GM13976 (cell line): ENCODE measurements at places on chromosomes 6 and 20.
A peak's percentile ranks its signal among the peaks of the same experiment; 100 is the strongest.

- no peak for DNase-seq
Observed at GRCh38 chr20:56417911-56418310, 5.9 kb downstream of the CASS4 start.

DNA sequence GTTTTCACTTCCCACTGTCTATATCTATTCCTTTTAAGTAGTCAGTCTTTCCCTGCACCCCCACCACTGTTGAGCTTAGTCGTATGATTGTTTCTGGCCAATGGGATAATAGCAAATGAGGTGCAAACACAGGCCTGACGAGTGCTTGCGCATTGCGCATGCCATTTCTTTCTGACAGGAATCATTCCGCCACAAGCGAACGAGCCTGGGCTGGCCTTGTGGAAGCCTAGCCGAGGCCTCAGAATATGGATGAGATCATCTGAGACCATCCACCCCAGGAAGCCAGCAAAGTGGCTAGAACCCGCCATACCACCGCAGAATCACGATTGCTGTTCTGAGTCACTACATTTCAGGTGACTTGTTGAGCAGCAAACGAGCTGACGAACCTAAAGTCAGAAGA, 52.2 kb upstream of the PRL start:
- no peak for DNase-seq

DNA sequence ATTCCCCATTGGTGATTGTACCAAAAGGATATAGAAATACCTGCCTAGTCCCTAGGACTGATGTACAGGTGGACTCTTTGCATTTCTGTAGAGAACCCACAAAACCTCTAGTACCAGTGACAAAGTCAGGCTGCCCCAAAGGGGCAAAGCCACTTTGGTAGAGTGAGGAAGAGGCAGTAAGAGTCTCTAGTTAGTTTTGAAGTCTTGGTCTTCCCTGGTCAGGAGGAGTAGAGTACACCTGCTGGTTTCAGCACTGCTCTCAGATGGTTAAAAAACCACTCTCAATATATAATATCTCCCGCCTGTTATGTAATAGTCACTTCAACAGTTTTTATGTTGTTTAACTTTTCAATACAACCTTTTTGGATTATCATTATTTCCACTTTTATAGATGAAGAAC, 344.9 kb downstream of the CDKAL1 start:
- no peak for DNase-seq

DNA sequence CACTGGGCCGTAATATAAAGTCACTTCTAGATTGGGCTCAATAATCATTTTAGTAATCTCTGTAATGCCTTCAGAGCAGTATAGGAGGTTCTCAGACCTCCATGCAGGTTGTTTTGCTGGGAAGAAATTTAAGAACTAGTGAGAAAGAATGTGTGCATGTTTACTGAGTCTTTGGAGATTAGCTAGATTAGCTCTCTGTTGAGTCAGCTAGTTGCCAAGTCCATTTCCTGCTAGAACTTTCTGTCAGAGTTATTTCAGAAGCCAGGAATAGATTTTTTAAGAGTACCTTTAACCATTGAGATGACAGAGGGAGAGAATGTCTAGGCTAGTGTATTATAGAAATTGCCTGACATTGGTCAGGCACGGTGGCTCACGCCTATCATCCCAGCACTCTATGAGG, 33.3 kb downstream of the ORC3 start:
- no peak for DNase-seq

GRCh38 chr6:89371849-89372505, 19.5 kb upstream of the UBE2J1 start:
- peak; percentile 60 for DNase-seq

DNA sequence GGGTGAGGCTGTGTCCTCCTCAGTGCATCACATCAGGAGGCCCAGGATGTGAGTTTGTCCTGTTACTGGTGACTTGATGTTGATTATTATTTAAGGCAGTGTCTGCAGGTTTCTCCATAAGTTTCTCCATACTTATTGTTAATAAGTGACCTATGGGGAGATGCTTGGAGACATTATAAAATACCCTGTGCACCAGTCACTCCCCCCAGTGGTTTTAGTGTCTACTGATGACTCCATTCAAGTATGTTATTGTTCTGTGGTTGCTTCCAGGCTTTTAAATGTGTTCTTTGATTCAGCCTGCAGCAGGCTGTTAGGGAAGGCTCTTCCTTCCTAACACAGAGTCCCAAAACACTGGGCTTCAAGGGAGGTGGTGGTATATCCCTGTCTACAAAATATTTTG, 14.6 kb upstream of the CST3 start:
- DNase-seq = no peak

- DNase-seq = no peak
Observed at GRCh38 chr6:3413592-3413991, 43.3 kb downstream of the SLC22A23 start.
